ENCODE measurements at places on chromosomes 13 and 19.
A peak's percentile ranks its signal among the peaks of the same experiment; 100 is the strongest.

DNA sequence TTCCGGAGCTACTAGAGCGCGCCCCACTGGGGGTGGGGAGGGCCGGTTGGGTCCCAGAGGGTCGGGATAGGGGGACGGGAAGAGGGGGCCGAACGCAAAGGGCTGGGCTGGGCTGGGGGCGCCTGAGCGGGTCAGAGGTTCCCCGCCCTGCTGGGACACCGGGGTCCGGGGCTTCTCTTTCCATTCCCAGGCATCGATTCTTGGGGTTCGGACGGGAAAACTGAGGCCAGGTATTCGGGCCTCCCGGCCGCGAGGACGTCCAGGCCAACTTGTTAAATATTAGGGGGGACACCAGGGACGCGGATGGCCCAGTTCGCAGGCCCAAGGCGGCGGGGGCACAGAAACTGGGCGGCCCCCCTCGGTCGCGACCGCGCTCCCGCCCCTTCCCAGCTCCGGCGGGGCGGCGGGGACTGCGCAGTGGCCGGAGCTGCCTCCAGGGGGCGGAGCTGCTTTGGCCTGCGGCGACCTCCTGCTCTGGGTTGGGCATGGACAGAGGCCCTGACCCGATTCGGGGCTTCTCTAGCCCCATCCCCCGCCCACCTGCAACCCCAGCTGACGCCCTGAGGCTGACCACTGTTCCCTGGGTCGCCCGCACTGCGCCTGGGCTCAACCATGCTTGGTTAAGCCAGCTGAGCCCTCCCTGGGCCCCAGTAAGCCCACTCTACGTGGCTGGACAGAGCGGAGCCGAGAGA, 1.2 kb upstream of the KLF16 start:
- peak; percentile 86 for ATAC-seq

- ATAC-seq = no peak
These were observed 179.4 kb upstream of the TMTC4 start for GRCh38 chr13:100854006-100854405.

DNA sequence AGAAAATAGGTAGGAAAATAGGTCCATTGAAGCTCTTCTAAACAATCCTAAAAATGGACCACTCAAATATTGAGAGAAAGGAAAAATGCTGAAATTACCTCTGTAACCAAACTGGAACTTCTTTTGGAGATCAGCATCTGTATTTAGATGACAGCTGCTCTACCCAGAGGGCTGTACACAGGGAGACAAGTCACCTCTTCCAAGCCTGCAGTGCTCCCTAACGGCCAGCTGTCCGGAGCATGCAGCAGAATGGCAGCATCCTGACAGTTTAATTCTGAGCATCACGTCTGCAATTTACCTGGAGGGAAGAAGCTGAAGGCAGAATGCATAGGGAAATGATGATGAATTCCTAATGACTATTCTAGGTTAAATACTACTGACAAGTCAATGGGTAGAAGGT, 62.8 kb upstream of the DIAPH3 start:
- ATAC-seq = peak; percentile 84

GRCh38 chr13:19185086-19185864, 3.7 kb upstream of the TUBA3C start:
- ATAC-seq = no peak

- ATAC-seq = no peak
These were observed 95.9 kb upstream of the ZNF536 start for GRCh38 chr19:30276011-30276882.

DNA sequence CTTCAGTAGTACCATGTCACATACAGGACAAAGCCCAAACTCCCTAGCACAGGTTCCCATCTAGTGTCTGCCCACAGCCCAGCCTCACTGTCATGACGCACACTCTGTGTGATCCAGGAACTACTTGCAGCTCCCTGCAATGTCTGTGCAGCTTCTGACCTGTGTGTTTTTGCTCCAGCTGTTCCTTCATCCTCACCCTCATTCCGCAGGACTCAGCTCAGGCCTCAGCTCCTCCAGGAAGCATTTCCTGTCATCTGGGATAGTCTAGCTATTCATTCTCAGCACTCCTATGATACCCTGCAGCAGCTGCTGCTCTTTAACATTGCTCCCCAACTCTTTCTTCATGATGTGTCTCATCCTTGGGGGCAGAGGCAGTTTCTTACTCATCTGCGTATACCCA, 56.1 kb downstream of the ENOX1 start:
- ATAC-seq = peak; percentile 84

DNA sequence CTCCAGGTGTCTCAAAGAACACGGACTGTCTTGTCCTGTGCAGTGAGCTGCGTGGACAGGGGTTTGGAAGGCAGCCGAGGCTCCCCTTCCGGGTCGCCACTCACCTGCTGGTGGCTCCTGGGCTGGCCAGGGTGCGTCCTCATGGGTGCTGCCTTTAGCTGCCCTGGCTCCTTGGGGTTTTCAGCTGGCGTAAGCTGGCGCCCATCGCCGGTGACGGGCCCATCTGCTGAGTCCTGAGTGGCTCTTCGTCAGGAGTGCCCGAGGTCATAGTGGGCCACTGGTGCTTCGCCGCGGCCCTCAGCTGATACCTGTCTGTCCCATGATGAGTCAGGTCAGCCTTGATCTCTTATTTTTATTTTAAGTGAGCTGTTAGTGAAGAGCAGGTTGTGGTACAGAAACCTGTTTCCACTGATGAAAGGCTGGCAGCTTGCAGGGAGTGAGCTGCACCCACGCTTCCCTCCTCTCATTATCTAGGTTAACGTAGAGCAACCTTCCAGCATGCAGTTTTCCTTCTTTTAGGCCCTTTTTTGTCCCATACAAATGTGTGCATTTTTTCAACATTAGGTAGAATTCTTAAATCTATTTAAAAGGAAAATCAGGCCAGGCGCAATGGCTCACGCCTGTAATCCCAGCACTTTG, 18.4 kb downstream of the EPN1 start:
- ATAC-seq = no peak

GRCh38 chr19:6767357-6768235, at the start of gene SH2D3A:
Gene SH2D3A, minus strand, starts transcription at chr19:6767435. Its CDS starts 3,687 bp downstream, at chr19:6763748.
- ATAC-seq = peak; percentile 55

DNA sequence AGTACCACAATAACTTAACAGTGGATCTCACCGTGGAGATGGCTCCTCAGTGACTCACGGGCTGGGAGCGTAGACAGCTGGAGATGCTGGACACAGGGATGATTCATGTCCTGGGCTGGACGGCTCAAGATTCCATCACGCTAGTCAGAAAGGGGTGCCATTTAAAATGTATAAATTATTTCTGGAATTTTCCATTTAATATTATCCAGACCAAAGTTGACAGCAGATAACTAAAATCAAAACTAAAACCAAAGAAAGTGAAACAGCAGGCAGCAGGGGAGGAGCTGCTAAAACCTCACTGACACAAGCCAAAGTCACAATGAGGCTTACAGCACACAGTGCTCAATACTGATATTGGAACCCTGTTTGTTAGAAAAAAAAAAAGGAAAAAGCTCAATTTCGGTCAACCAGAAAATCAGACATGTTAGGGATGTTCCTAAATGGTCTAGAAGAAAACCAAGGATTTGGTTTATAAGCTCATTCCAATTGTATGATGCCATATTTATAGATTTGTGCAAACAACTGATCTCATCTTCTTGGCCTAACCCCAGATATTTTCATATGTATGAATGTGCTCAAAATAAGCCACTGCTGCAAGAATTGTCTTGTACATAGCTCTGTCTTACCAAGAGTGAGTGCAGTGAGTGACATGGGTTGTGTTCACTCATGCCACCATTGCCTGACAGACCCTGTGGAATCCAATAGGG, 111.8 kb downstream of the SACS start:
- ATAC-seq = peak; percentile 95

GRCh38 chr13:109918179-109918711, 131.9 kb upstream of the IRS2 start:
- ATAC-seq = peak; percentile 24

DNA sequence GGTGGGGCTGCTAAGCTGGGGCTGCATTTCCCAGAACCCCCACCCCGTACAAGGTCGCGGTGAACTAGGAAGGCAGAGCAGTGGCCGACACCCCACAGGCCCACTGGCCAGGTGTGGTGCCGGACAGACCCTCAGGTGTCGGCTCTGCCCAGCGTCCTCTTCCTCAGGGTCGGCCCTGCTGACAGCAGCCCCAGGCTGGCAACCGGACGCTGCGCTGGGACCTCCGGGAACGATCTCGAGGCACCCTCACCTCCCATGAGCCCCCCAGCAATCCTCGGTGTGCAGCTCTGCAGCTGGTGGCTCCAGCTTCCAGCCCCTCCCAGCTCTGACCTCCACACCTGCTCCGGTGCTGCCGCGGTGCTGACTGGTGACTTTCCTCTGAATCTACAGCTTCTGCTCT, 142.9 kb upstream of the SPACA7 start:
- no peak for ATAC-seq

GRCh38 chr19:49057636-49058234, at the start of gene CGB7:
Gene CGB7, minus strand, starts transcription at chr19:49057749. Its CDS starts 2,374 bp downstream, at chr19:49055375.
- ATAC-seq = peak; percentile 74
